Type B pancreatic cell (in vitro differentiated cells): ENCODE measurements at places on chromosomes 5 and 9.

- no peak for DNase-seq
Measured at GRCh38 chr5:100780376-100780870, 122.7 kb downstream of the ST8SIA4 start.

- DNase-seq: no peak
Measured at GRCh38 chr9:68709291-68710110, 4.5 kb downstream of the PIP5K1B start.

- DNase-seq: no peak
Measured at GRCh38 chr5:74895906-74896305, 29.7 kb upstream of the FAM169A start.

DNA sequence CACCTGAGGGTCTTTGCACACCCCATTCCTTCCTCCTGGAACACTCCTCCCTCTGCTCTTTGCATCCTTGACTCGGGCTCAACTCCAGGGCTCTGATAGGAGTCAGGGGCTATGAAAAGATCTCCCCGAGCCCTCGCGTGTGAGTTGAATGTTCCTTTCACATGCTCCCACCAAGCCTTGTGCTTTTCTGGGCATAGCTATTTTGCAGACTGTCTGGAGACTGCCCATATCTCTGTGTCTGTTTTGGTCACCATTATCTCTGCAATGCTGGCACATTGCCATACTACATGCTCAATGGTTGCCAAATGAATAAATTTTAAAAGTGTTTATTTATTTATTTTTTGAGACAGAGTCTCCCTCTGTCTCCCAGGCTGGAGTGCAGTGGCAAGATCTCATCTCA is 56.9 kb upstream of the PLPP1 start:
- no peak for DNase-seq

DNA sequence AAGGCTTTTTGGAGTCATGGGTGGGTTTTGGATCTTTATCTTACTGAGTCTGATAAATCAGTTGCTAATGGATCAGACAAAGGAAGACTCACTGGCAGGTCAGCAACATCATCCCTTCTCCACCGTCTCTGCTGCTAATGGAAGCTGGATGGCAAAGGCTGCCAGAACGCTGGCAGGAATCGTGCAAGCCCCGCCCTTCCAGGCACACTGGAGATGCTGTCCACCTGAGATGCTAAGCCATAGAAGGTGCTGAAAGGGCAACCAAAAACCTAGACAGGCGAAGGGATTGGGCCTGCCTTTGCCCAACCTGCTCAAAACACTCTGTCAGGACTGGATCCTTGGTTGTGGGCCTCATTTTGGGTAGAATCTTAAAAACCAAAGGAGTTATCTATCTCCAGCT is 139.5 kb upstream of the FSTL4 start:
- peak; percentile 59 for DNase-seq

GRCh38 chr5:91018200-91018599 is 364.9 kb downstream of the ARRDC3 start:
- no peak for DNase-seq

DNA sequence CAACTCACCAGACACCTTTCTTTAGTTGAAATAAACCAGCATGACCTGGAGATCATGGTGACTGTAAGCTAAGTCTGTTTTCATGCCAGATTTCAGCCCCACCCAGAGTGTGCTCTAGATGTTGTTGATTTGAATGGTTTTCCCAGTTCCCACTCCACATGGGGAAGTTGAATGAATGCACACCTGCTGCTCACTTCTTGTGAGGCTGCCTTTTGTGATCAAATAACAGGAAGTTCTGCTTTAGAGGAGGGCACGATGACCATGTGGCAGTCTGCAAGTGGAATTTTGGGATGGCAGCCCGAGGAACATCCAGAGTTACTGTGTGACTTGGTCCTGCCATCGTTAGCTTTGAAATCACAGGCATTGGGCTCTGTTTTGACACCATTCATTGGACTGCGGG is 18.7 kb downstream of the SLC46A2 start:
- DNase-seq: no peak

DNA sequence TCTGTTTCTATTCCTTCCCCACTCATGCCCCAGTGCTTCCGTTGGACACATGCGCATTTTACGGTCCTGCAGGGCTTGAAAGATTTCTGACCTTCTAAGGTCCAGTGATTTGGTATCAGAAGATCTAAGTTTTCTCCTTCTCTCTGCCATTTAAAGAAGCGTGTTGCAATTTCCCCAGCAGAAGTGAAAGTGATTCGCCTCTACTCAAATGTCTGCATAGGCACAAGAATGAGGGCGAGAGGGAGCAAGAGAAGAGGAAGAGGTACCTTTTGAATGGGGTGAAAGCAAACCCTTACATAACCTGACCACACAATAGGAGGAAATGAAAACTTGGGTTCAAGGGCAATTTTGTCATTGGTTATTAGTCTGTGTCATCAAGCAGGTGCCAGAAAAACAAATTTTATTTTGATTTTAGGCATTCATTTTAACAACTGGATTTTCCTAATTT is 31.7 kb upstream of the NR3C1 start:
- DNase-seq: no peak

DNA sequence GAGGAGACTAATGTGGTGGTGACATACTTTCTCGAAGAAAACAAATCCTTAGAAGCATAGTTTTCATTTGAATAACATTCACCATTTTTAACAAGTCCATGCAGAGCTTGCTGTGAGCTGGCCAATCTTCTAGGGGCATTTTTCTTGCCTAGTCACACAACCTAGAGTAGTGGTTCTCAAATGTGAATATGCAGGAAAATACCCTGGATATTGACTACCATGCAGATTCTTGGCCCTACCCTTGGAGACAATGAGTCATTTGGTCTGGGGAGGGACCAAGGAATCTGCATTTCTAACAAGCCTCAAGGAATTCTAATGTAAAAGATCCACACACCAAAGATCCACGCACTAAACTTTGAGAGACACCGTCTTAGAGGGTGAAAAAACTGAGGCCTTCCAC is 23.5 kb downstream of the GDNF start:
- no peak for DNase-seq

DNA sequence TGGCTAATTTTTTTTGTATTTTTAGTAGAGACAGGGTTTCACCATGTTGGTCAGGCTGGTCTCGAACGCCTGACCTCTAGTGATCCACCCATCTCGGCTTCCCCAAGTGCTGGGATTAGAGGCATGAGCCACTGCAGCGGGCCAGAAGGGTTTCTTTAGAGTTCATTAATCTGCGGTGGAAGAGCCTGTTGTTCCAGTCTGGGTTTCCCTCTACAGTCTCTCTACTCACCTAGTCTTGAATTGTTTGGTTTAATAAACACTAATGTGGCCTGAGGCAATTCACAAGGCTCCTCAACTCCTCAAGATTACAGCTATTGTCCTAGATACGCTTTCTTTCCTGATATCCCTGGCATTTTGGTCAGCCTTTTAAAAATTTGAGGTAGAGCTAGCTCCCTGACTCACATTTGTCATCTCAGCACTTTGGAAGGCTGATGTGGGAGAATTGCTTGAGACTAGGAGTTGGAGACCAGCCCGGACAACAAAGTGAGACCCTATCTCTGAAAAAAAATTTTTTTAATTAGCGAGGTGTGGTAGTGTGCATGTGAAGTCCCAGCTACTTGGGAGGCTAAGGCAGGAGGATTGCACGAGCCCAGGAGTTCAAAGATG is 4.6 kb upstream of the SAR1B start:
- DNase-seq: no peak

DNA sequence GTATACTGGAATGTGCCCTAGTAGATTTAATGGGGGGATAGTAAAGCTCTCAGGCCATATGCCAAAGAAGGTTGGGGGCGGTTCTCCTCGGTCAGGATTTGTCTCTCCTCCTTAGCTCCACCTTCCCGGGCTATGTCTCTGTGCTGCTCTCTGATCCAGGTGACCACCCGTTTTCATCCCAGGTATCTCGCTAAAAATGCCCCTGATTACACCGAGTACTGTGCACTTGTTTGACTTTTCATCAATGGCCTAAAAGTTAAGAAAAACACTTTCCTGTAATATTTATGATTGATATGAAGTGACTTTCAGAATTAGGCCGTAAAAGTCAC is 724 bp downstream of the NDUFS6 start:
- no peak for DNase-seq

- DNase-seq: no peak
Measured at GRCh38 chr9:6625363-6625762, 20.2 kb downstream of the GLDC start.

GRCh38 chr5:54581831-54582548 is 64.4 kb downstream of the SNX18 start:
- DNase-seq: no peak

- no peak for DNase-seq
Measured at GRCh38 chr9:109886617-109887016, 106.6 kb downstream of the PALM2AKAP2 start.

DNA sequence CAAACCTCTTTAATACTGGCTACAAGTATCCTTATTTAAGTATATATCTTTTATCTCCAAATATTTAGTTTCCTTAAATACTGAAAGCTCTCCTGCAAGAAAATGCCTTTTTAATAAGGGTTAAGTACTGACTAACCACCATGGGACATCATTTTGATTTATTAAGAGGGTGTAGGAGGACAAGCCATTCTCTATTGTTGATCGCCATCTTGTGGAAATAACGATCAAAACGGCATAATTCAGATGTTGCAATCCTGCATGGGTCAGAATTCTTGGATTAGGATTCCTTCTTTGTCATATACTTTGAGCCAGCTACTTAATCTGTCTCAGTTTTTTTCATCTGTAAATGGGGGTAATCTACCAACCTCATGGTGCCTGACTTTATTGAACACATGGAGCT is 28.7 kb upstream of the C5orf46 start:
- no peak for DNase-seq

DNA sequence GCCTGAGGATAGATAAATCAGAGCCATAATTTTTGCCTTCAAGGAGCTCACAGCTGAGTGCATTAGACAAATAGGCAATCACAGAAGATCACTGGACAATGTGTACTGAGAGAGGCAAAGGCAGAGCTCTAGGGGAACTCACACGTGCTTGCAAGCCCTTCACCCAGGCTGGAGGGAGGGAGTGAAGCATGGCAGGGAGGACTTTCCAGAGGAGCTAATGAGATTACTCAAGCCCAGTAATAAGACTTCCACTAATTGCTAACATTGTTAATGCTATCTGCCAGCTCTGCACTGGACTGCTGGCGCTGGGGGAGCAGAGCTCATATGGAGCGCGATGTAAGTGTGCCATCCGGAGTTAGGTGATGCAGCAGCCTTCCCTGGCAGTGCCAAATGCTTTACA is 408.4 kb downstream of the NTRK2 start:
- no peak for DNase-seq

DNA sequence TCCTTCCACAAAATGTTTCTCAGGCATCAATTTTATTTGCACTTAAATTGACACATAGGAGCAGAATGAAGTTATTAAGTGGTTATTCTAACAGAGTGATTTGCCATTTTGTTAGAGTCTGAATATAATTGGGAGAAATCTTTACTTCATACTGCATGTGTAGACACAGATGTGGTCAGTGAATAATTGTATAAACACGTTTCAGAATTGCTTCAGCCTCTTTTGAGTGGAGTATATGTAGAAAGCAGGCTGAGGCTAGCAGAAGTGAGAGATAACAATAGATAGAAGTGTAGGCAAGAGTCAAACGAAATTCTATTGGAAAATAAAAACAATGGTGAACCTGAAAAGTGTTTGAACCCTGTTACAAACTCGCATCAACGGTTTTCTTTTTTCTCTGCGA is 270.7 kb downstream of the TMEM167A start:
- DNase-seq: no peak

- no peak for DNase-seq
Measured at GRCh38 chr9:137395666-137396010, 27.3 kb downstream of the EXD3 start.

GRCh38 chr5:32583582-32584232 is 1.6 kb upstream of the SUB1 start:
- DNase-seq: no peak

- DNase-seq: no peak
Measured at GRCh38 chr9:126203313-126203712, 123.3 kb upstream of the MVB12B start.

DNA sequence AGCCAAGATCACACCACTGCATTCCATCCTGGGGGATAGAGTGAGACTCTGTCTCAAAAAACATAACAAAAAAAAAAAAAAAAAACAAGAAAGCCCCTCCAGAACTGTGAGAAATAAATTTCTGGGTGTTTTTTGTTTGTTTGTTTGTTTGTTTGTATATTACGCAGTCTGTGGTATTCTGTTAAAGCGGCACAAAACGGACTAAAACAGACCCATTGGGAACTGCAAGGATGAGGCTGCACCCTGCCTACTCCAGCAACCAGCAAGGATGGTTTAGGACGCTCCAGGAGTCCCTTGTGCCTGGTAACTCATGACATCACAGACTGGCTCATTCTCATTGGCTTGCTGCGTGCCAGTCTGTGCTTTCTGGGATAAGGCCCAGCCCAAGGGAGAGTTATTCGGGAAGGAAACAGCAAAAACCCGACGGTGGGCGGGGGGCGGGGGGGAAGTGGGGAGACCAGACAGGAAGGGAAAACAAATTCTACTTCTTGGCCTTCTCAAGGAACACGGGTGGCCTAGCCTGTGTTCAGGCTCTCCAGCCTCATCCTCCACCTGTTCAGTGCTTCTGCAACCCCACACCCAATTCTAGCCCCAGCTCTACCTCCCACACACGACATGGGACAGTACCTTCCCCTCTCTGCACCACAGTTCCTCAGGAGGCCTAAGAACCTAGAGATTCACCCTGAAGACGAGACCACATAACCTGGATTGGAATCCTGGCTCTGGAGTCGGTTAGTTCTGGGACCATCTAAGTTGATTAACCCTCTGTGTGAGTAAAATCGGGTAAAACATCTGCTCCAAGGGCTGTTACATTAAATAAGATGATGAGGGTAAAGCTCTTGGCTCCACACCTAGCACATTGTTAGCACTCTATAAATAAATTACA is 2.8 kb downstream of the CD74 start:
- no peak for DNase-seq

- DNase-seq: no peak
Measured at GRCh38 chr5:177353093-177353492, 1.6 kb upstream of the LMAN2 start.

- DNase-seq: peak; percentile 44
Measured at GRCh38 chr5:150073086-150073625, 13.2 kb downstream of the CSF1R start.

DNA sequence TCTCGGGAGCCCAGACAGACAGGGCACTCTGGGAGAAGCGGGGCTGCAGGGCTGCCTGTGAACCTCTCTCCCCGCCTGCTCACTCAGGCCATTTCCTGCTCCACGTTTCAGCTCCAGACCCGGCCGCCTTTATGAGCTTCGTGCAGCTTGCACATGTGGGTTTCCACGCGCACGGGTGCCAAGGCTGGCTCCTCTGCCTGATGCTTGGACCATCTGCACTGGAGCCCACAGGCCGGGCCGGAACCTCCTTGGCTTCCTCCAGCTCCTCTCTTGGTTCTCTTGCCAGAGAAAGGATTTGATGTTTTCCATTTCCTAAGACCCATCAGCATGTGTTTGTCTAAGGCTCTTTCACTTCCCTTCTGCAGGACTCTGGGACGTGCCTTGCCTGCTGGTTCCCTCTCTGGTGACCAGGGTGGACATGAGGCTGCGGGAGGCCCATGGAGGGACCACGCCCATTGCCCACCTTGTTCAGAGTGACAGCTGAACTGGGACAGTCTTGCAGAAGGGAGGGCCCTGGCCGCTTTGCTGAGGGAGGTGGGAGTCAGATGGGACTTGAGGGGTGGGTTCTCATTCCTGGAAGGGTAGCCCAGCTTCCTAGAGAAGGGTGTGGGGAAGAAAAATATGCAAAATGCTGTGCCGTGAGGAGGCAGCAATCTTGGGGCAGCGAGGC is 23.3 kb upstream of the COL5A1 start:
- peak; percentile 65 for DNase-seq
